ENCODE measurements at places on chromosomes 1 and 21.

- DNase-seq = peak; percentile 44
Observed at GRCh38 chr1:6127587-6128163, 52.4 kb downstream of the CHD5 start.

DNA sequence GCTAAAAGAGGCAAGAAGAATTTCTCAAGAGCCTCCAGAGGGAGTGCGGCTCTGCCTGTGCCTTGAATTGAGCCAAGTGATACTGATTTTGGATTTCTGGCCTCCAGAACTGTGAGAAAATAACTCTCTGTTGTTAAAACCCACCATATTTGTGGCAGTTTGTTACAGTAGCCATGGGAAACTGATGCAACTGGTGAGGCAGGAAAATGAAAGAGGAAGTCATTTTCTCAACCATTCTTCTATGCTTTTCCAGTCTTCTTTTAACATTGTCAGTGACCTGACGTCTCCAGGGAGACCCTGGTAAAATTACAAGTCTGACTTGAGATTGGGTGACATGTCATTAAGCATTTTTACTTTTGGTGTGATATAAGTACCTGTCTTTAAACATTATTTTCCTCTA lies 5.8 kb downstream of the OR6P1 start:
- no peak for DNase-seq

GRCh38 chr1:110798691-110799256 lies 74.2 kb upstream of the CD53 start:
- DNase-seq = no peak

GRCh38 chr1:59005491-59006288 lies 221.8 kb upstream of the JUN start:
- DNase-seq = no peak

DNA sequence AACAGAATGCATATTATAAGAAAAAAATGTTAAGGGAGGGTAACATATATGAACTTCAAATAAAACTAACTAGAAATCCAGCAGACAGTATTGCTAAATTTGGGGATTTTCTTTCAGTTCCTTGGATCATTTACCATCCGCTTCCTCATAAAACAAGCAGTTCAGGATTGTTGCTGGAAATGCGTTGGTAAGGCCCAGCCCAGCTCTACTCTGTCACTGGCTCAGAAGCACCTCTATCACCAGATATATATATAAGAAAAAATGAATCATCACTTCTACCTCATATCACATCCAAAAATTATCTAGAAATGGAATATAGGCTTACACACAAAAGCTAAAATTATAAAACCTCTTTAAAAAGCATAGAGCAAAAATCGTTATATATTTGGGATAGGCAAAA lies 28.2 kb upstream of the COG2 start:
- DNase-seq = no peak

GRCh38 chr21:36499578-36500471 lies 19.9 kb upstream of the CLDN14 start:
- no peak for DNase-seq

DNA sequence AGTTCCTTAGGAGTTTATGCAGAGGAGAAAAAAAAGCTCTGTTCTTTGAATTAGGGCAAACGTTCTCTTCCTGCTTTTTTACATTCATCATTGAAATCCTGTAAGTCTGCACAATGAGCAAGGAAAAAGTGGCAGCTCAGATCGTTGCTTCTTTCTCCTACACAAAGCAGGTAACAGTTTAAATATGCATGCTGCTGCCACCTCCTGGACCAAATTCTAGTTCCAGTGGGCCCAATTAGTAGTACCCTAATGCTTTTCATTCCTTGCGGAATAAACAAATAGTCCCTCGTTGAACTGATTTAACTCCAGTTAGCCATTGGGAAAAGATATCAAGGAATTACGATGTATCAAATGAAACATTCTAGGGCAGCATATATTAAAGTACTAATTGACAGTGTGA lies 20.1 kb downstream of the YTHDF2 start:
- no peak for DNase-seq

- DNase-seq = no peak
Observed at GRCh38 chr1:100347009-100347966, 5.0 kb upstream of the CDC14A start.

DNA sequence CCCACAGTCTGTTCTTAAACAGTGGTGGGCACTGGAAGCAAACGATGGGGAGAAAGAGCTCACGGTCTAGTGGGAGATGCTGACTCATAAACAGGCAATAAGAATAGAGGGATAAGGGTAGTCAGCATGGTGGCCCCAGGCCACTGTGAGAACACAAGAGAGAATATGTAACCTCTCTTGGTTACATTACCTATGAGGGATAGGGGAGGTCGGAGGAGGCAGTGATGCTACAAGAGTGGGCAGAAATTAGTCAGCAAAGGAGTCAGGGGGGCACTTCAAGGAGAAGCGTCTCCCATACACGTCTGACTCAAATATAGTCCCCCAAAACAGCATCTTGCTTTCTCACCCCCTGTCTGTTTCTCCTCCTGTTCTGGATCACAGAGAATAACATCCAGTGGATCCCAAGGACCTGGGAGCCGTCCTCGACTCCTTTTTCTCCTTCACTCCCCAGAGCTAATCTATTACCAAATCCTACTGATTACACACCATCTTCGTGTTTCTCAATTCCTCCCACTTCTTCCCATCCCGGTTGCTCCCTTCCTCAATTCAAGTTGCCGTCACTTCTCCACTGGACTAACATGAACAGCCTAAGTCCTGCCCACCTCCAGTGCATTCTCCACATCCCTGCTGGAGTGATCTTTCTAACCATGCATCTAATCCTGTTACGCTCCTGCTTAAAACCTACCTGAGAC lies 2.1 kb downstream of the SLAMF8 start:
- DNase-seq = no peak

- DNase-seq = no peak
Observed at GRCh38 chr1:240287722-240288121, 196.0 kb downstream of the FMN2 start.

DNA sequence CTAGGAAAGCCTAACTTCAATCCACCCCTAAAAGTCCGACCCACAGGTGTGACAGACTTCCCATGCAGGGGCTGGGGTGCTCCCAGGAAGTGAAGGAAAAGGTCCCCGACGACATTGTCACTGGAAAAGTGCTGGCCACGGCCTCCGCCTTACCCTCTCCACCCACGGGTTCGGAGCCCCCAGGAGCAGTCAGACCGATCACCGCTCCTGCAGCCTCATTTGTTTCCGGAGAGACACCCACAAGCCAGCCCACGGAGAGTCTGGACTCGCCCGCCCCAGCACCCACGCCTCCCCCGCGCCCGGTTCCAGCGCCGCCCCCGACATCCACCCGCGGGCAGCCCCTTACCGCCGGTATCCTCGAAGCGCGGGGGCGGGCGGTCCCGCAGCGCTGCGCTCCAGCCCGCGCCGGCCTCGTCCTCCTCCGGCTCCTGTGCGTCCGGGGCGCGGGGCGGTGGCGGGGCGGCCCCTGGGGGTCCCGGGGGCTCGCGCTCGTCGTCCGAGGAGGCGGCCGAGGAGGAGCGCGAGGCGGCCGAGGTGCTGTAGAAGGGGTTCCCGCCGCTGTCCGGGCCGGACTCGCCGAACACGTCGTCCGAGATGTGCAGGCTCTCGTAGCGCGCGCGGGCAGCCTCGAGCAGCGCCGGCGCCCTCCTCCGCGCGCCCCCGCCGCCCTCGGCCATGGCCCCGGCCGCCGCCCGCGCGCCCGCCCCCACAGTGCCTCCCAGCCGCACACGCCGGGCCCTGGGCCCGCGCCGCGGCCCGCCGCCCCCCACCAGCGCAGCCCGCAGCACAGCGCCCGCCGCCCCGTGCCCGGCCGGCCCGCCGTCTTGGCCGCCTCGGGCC lies 660 bp downstream of the PGBD5 start:
- no peak for DNase-seq

GRCh38 chr1:78676347-78676982 lies 26.8 kb downstream of the IFI44 start:
- DNase-seq = no peak

DNA sequence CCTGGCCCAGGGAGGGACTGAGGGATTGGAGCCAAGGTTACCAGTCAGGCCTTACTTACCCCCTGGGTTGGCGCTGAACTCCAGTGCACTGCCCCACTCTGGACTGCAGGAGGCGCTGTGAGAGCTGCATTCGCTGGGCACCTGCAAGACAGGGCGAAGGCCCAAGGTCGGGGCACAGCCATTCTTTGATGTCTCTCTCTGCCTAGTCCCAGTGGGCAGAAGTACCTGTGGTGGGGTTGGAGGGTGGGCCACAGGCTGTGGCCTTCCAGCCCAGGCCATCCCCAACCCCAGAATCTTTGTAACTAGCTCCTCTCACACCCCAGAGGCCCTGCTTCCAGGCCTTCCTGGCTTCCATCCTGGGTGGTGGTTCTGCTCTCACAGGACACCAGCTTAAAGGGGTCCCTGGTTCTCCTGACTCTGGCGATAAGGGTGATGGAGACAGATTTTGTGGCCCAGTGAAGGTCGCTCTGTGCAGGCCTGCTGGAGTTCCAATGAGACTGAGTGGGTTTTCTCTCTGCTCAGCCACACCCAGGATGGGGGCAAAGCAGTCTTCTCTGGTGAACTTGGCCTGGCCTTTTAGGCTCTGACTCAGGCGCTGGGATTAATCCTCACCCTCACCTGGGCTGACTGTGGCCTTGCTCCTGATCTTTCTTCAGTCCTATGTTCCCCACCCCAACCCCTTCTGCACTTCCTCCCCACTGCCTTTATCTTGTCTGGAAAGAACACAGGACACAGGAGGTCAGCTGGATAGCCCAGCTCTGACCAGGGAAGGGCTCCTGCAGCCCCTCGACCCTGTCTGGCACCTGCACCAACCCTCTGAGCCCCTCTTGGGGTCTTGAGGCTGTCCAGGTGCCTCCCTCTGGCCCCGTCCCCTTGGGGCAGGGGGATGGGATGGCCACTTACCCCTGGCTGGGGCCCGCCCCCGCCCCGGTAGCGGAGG lies 954 bp downstream of the MYOG start:
- DNase-seq = no peak

DNA sequence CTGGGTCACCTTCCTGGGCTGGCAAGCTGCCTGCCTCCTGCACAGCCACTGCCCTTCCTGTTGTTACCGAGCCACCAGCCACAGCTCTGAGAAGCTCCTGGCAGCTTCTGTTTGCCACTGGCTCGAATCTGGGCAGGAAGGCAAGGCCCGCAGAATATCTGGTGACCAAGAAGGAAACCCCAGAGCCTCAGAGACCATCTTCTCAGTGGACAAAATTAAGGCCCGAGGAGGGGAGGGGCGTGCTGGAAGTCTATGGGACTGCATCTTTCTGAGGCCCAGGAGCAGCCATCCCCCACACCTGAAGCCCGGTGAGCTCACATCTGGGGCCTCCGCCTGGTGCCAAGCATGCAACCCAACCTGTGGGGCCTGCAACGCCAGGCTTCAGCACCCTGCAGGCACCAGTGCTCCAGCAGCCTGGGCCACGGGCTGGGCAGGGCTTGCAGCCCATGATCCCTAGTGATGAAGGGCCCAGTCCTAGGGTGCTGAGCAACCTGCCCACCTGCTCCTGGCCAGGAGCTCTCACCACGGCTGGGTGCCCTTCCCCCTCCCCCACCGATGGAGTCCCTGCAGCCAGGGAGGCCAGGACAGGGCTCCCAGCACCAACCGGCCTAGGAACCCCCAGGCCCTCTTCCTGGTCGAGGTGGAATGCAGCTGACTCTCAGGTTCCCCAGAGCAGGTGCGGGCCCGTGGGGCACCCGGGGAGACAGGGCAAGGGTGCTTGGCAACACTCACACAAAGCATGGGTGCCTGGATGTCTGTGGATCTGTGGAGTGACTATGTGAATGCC lies 879 bp downstream of the CPTP start:
- no peak for DNase-seq

GRCh38 chr1:102420034-102420433 lies 423.3 kb upstream of the OLFM3 start:
- no peak for DNase-seq

GRCh38 chr1:19618428-19618827 lies 25.7 kb upstream of the NBL1 start:
- no peak for DNase-seq

DNA sequence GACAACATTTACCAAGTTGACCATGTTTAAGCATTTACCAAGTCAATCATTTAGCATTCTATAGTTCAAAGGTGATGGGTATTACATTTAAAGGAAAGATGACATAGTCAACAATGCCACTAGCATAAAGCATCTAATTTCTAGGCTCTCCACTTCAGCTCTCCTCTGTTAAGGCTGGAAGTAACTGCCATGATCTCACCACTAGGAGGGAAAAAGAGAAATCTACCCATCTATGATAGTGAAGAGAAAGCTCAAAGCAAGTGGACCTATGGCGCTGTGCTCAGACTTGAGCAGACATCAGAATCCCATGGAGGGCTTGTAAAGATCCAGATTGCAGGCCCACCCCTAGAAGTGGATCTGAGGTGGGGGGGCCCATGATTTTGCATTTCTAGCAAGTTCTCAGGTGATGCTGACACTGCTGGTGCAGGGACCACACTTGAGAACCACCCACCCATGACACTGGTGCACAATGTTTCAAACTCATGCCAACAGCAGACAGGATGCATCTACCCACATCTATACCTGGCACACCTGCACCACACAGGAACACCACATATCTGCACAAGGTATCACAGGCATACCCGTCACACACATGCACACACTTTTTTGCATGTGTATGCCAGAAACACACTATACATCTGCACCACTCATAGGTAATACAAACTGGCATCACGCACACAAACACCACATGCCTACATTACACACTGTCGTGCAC lies 392.9 kb upstream of the RUNX1 start:
- no peak for DNase-seq

- no peak for DNase-seq
Observed at GRCh38 chr1:22861764-22862440, 110.8 kb downstream of the LACTBL1 start.

GRCh38 chr1:101484689-101485338 lies 248.0 kb downstream of the S1PR1 start:
- DNase-seq = no peak

GRCh38 chr1:37400466-37401225 lies 73.7 kb upstream of the ZC3H12A start:
- no peak for DNase-seq

DNA sequence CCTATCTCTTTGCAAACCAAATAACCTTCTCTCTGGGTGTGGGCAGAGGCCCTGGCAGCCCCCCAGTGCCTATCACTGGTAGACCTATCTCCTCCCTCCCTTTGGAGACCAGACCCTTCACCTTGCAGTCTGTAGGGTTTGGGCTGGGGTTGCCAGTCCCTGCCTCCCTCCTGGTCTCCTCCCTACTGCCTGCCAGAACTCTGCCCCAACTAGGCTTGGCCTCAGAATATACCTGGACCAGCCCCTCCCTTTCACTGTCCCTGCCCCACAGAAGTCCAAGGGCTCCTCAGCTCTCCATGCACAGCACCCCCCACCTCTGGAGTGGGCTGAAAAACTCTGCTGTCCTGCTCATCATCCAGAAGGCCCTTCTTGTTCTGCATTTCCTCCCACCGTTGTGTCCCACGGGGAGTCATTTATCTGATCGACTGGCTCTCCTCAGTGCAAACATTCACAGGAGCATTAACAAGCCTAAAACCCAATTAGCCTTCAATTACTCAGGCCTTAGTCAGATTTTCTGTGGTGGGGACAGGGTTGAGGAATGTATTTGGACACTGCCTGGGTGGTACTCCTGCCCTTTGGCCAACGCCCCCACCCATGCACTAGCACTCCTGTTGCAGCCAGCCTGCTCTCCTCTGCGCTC lies 27.7 kb upstream of the DMBX1 start:
- no peak for DNase-seq

All from activated CD4-positive, CD25-positive, alpha-beta regulatory T cell (primary cell).